ENCODE measurements at places on chromosomes 3 and 15.

GRCh38 chr3:62795978-62796657 is 79.1 kb downstream of the CADPS start:
- DNase-seq, result no peak

- no peak for DNase-seq
These were observed 6.9 kb downstream of the CILP start for GRCh38 chr15:65204236-65204930.

DNA sequence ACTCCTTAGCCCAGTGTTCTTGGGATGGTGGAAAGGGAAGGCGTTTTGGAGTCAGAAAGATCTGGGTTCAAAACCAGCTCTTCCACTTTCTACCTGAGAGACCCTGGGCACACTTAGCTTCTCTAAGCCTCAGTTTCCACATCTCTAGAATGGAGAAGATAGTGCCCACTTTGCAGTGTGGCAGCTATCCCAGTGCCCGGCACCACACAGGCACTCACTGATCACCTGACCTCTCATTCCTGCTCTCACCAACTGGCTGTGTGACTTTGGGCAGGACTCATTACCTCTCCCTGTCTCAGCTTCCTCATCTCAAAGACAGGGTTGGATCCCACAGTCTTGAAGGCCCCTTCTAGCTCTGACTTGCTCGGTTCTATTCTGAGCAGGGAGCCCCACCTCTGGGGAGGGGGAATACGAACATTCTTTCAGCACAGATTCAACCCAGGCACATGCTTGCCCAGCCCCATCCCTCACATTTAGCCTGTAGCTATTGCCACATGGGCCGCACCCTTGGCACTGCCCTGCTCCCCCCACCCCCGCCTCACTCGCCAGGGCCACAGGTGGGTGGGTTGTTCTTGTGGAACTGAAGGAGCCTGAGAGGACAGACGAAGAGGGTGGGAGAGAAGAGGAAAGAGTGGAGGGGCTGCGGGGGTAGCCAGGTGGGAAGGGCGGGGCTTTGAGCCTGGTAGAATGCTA is 39.2 kb downstream of the EPHB3 start:
- DNase-seq, result no peak

DNA sequence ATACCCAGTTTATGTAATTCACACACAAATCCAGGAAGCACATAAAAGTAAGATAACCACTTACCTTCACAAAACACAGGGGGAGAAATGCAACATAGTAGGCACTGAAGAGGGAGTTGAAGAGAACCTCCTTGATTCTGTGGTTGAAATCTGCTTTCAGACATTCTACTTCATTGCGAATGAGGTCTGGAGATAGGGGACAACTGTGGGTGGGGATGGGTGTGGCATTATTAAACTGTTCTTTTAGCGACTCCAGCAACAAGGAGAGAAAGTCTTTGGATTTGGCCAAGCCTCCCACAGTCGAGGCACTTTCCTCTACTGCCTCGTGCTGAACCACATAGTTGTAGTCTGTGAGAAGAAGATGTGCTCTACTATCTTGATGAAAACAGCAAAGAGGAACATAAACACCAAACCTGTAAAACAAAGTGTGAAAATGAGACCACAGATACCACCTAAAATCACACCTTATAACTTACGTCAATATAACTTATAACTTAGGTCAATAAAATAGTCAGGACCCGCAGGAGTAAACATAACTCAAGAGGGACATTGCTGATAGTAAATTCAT is 25.6 kb downstream of the TMEM39A start:
- DNase-seq, result no peak

DNA sequence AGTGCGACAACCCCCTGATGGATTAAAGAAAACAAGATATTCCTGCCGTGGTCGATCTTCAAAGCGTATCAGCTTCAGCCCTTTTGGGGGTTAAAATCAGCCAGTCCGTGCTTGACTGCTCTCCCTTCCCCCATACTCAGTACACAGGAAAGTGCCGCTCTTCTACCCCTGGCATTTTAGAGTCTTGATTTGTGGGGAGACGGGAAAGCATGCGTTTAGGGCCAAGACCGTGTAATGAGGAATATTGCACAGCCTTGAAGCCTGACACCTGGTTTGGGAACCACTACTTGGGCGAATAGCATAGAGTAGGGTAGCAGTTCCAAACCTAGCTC is 540 bp upstream of the EDC3 start:
- DNase-seq, result no peak

GRCh38 chr3:171810629-171811294 is 479 bp upstream of the PLD1 start:
- DNase-seq, result no peak

GRCh38 chr3:121836064-121836463 is 1.1 kb downstream of the EAF2 start:
- DNase-seq, result no peak

DNA sequence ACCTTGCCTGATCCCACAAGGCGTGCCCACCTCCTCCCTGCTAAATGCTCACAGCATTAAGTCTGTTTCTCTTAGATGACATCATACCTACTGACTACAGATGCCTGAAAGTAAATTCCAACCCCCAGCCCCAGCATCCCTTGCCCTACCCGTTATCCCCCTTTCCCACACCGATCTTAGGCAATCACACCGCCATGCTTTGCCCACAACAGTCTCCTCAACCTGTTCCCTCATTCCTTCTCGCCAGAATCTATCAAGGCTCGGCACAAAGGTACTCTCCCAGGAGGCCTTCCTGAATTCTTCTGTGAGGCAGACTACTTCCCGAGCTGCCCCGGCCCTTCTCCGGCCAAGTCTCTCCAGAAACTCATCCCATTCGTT is 789 bp upstream of the SEC61A1 start:
- DNase-seq, result no peak

DNA sequence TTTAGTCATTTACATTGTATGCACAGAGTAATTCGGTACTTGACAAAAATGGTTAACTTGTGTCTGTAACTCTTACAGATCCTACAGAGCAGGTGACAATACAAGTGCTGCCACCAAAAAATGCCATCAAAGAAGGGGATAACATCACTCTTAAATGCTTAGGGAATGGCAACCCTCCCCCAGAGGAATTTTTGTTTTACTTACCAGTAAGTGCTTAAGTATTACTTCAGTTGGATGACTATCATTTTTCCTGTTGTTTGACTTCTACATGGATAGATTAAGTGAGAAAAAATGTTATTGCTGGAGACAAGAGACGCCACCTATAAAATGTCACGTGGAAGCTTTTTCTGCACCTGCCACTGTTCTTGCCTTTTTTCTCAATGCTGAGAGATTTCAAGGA is 173.2 kb downstream of the ALCAM start:
- no peak for DNase-seq

DNA sequence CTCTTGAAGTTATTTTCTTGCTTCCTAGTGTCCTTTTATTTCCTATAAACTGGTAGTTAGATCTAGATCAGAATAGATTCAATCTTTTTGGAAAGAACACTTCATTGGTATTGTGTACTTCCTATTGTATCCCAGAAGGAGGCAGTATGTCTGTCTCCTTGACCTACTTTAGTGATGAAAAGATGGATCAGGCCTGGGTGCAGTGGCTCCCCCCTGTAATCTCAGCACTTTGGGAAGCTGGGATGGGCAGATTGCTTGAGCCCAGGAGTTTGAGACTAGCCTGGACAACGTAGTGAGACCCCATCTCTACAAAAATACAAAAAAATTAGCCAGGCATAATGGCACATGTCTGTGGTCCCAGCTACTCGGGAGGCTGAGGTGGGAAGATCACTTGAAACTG is 12.0 kb downstream of the BSN start:
- no peak for DNase-seq

GRCh38 chr15:99657996-99658395 is 75.2 kb downstream of the LYSMD4 start:
- DNase-seq, result no peak

- DNase-seq, result no peak
These were observed 60.5 kb downstream of the KLF13 start for GRCh38 chr15:31387092-31387478.

GRCh38 chr3:171088964-171089754 is 62.6 kb upstream of the SLC2A2 start:
- no peak for DNase-seq

DNA sequence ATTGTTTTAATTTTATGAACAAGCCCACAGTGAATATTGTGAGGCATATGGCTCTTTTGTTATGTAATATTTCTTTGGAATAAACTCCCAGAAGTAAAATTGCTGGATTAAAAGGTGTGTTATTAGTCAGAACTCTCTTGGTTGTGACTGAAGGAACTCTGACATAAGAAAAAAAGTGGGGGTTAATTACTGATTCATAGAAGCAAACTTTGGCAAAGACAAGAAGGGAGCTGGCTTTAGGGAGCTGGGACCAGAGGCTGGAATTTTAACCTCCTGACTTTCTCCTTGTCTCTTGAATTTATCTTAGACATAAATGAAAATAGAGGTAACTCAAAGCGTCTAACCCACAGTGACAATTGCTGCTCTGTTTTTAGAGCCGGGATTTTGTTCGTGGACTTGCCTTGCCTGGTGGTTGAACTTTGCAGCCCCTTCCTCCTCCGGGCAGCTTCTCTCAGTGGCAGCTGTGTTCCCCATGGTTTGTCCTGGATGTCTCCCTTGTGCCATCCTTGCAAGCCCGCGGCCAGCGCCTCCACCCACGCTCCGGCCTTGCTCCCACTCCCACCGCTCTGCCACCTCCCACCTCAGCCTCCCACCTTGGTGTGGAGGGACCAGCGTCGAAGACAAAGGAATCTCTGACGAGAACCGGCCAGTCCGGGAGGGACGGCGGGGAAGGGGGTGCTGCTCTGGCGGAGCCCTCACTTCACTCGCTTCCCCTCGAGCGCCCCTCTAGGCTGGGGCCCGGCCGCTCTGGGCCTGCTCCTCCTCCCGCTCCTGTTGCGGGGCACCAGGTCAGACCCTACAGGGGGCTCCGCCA is 28.0 kb downstream of the ARHGAP31 start:
- no peak for DNase-seq

DNA sequence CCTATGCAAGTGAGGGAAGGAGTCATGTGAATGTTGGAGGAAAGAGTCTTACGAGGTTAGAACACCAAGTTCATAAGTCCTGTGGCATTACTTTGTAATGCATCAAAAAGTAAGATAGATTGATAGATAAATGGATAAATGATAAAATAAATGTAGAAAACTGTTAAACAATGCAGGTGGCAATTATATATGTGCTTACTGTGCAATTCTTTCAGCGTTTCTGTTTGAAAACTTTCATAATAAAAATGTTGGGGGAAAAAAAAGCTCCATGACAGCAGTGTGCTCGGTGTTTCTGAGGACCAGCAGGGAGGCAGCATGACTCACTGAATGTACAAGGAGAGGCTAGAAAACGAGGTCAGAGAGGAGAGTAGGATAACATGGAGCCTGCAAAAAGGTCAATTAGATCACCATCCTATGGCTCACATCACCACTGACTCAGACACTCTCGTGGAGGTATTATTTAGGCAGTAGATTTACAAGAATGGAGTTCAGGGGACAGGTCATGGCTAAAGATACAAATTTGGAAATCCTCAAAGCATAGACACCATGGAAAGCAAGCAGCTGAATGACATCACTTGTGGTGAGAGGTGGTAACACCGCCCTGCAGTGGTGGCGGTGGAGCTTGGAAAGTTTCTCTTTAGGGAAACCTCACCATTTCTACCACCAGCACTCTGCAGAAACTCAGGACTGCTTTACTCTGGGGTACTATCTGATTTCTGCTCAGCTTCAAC is 219.8 kb downstream of the CTNNB1 start:
- DNase-seq, result peak; percentile 5

DNA sequence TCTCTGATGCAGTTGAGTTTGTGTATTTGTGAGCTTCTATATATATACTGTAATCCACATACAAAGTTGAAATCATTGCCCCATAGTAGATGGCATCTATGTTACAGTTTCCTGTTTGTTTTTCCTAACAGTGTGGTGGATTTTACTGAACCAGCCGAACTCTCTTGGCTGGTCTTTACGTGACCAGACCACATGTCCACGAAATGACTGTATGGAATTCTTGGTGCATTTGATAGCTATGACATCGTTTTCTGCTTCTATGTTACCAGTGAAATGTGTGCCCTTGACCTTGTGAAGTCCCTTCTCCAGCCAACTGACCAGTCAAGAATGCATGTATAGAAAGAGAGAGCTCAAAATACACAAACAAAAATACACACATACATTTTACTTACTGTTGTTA is 1.8 kb downstream of the KCNMB2 start:
- no peak for DNase-seq

DNA sequence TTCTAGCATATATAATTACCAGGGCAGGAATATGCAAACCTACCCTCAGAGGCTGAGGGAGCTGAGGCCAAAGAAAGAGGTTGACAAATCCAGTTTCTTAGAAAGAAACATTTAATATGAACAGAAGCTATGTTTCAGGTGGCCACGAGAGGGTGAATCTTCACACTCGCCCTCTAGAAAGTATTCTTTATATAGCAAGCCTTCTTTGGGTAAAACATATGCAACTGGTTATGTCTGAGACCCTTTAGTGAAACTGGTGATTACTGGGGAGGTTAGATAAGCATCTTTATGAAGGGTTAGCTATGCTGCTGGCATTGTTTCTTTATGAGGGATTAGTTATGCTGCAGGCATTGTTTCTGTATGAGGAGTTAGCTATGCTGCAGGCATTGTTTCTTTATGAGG is 50.7 kb upstream of the GOLGA6L2 start:
- DNase-seq, result no peak

DNA sequence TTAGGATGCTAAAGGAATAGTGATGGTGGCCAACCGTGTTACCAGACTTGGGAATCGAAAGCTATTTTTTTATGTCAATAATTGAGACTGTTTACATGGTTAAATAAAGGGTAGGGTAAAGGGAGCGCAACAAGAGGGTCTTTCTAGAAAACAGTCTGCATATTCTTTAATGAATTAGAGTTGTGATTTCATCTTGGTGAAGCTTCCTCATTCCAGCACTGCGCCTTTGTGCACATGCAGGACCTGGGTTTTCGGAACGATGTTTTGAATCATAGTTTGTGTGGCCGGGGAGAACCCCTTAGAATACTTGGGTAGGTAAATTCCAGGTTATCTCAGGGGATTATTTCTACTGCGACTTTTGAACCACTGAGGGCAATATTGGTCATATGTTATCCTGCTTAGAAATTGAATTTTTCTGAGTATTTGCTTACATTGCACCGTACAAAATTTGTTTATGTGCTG is 1.3 kb downstream of the PIK3CA start:
- peak; percentile 56 for DNase-seq

Measured in activated CD4-positive, alpha-beta T cell treated with anti-CD3 and anti-CD28 coated beads, Interleukin-2, amount 50 U/mL, for 48 hours (primary cell).